ENCODE measurements at places on chromosomes 2 and 18. TPM values are rescaled to one million over a fixed set of nuclear protein-coding genes. Genes with fewer than 3 reads are reported as not detected.

CRYBA2 gene
- not detected for total RNA-seq

NEU2 gene
- 1.3 TPM for total RNA-seq

FIGN gene
- 1.2 TPM for total RNA-seq

RTP5 gene
- 0.23 TPM for total RNA-seq

RSAD2 gene
- 0.08 TPM for total RNA-seq

KCNIP3 gene
- 20.4 TPM for total RNA-seq

IFIH1 gene
- total RNA-seq, result 7.9 TPM

RAX gene
- total RNA-seq, result 0.38 TPM

DNA sequence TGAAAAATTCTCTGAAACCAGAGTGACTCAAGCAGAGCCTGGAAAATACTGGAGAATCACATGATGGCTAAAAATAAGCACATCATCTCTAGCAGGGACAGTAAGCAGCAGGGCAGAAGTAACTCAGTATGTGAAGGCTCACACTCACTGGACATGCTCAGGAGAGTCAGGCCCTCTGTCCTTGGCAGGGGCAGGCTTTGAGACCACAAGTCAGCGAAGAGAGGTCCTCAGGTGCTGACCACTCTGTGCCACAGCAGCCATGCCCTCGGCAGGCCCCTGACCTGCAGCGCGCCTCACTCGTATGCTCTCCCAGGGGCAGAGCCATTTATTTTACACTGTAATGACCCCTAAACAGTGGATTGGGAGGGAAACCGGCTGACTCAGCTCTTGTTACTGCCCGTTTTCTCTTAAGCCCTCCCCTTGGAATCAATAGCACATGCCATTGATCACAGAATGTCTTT is 76.8 kb downstream of the MAPRE2 start:
- DNase-seq, result no peak

- DNase-seq, result no peak
Observed at GRCh38 chr2:199940373-199940772, 14.9 kb downstream of the TYW5 start.

DNA sequence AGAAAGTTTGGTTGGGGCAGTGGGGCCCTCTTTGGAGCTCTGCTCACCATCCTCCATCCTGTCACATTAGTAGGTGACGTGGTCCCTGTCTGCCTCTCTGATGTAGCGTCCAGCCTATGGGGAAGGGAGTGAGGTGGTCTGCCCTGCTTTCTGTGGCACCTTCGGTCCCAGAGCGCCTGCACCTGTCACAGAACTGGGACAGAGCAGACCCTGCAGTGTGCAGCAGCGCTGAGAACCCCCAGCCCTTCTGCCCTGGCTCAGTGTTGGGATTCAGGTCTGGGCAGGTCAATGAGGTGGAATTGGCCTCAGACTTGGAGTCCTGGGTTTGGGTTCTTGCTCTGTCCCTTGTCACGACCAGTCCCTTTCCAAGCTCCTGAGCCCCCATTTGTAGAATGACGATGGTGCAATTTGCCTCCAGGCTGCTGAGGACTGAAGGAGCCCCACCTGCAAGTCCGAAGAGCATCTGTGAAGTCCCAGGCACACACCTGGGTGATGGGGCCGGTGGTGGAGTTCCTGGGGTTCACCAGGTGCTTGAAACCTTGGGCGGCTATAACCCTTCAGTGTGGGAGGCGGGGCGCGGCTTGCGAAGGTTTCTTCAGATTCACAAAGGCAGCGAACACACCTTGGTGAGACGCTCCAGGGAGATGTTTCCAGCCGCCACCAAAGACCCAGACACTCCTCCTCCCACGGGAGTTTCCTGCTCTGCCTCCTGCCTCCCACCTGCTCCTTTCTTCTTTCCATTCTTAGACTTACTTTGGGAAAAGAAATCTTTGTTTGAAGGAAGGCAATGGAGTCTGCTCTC is 265.4 kb upstream of the HDAC4 start:
- DNase-seq, result peak; percentile 82

DNA sequence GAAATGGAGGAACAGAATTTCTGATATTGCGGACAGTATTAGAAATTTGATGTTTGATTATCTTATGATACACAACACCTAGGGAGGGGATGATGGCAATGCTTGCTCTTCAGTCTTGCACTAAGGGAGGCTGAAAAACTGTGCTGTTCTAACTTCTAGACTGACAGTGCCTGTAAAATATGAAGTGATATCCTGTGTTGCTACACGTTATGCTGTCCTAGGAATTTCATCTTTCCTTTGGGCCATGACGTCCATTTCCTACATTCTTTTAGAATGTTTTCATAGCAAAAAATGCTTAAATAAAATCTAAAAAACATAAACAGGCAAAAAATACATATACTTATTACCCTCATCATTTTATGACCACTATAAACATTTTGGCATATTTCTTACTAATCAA is 55.3 kb downstream of the OSBPL1A start:
- no peak for DNase-seq

DNA sequence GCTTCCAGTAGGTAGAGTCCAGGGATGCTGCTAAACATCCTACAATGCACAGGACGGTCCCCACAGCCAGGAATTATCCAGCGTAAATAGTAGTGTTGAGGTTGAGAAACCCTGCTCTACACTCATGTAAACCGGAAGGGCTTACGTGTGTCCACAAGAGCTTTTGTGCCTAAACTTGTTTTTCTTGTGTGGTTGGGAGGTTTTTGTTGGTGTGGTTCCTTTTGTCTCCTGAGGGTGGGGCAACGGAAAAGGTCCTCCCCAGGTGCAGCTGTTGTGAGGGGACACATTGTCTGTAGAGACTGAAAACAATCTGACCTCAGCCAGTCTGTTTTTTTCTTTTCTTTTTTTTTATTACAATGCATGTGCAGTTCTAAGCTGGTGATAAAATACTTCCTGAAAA is 72.7 kb upstream of the MGAT5 start:
- no peak for DNase-seq

GRCh38 chr2:287911-288757 is at the start of gene ALKAL2:
TSS of gene ALKAL2 (minus strand) at chr2:288091. CDS start at chr2:287835, 256 bp downstream.
- DNase-seq, result no peak

DNA sequence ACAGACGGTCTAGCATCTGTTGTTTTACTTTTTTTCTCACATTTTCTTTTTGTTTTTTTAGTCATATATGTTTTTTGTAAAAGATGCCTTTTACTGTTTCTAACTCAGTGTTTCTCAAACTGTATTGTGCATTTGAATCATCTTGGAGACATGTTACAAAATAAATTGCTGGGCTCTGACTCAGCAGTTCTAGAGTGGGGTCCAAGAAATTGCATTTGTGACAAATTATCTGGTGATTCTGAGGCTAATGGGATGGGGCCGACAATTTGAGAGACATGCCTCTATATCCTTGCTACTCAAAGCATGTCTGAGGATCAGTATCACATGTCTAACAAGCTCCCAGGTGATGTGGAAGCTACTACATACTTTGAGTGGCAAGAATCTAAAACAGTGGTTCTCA is 478.8 kb downstream of the PLCL1 start:
- DNase-seq, result no peak

DNA sequence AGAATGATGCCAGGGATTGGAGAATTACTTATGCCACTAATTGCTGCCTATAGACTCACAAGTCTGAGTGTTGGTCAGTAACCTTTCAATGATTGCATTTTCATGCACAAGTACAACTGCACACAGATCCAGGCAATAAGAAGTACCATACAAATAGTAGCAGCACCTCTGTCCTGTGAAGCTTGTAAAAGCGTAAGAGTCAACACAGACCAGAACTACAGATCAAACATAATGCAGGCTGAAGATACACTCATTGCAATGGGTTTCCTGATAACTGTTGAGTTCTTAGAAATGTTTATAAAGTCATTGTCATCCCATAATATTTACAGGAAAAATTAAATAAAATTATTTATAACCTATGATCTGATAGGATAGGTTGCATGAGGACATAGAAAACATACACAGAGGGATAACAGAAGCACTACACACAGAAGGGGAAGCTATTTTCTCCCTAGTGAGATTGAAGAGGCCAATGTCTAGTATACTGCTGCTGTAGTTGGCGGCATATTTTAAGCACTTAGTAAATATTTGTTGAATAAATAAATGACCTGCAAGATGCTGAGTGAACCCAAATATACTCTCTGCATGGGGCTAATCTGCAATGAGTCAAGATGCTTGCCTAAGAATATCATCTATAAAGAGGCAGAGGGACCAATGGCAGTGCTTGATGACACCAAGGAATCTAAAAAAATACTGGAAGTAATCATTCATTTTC is 5.7 kb upstream of the PIK3C3 start:
- no peak for DNase-seq

DNA sequence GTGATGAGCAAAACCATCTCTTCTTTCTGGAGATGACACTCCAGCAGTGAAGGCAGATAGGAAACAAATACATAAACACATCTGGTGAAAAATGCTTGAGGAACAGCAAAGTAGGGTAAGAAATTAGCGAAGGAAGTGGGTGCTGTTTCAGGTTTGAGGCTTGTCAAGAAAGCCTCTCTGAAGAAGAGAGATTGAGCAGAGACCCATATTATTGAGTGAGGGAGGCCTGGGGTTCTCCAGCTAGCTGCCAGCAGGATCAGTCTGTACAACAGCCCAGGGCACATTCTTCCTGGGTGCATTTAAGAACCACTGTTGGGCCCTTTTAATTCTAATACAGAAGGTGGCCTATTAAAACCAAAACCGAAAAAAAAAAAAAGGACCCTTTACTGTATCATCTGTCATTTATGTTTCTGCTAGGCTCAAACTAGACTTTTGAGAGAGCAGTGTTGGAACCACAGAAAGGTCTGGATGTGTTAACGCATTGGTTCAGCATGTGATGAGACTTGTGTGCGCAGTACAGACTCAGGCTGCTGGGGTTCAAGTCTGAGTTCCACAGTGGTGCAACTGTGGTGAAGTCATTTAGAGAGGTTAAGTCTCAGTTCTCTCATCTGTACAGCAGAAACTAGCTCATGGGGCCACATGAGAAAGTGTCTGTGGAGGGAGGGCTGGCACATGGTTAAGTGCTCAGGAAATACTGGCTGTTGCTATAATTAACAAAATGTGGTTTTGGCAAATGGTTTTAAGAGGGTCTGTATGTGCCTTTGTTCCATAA is 28.9 kb downstream of the MGAT5 start:
- no peak for DNase-seq

- DNase-seq, result no peak
Observed at GRCh38 chr2:118549503-118549902, 297.9 kb downstream of the EN1 start.

- peak; percentile 89 for DNase-seq
Observed at GRCh38 chr2:233481368-233482142, 85.0 kb downstream of the USP40 start.

DNA sequence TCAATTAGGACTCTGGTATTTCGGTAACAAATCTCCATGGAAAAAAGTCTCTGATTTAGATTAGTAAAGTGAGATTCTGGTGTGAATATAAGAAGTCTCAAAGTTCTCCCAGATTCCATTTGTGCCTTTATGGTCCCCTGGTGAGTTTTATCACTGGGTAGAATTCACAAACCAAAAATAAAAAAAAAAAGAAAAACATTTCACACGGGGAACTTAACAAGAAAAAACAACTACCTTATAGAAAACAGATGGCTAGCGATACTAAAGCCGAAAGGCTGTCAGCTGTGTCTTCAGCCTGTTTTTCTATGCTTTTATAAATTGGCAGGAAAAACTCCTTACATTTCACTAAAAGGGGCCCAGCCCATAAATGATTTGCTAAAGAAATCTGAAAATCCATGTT is 50.6 kb downstream of the COL5A2 start:
- no peak for DNase-seq

DNA sequence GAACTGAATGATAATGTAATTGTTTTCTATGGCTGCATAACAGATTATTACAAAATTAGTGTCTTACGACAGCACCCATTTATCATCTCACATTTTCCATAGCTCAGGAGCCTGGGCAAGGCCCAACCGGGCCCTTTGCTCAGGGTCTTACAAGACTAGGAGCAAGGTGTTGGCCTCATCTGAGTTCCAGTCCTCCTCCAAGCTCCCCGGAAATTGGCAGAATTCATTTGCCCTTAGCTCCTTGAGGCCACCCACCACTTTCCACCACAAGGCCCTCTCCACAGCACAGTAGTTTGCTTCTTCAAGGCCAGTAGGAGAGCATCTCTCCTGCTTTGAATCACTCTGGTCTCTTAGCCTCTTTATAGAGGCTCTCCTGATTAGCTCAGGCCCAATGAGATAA is 89.2 kb upstream of the SALL3 start:
- no peak for DNase-seq

DNA sequence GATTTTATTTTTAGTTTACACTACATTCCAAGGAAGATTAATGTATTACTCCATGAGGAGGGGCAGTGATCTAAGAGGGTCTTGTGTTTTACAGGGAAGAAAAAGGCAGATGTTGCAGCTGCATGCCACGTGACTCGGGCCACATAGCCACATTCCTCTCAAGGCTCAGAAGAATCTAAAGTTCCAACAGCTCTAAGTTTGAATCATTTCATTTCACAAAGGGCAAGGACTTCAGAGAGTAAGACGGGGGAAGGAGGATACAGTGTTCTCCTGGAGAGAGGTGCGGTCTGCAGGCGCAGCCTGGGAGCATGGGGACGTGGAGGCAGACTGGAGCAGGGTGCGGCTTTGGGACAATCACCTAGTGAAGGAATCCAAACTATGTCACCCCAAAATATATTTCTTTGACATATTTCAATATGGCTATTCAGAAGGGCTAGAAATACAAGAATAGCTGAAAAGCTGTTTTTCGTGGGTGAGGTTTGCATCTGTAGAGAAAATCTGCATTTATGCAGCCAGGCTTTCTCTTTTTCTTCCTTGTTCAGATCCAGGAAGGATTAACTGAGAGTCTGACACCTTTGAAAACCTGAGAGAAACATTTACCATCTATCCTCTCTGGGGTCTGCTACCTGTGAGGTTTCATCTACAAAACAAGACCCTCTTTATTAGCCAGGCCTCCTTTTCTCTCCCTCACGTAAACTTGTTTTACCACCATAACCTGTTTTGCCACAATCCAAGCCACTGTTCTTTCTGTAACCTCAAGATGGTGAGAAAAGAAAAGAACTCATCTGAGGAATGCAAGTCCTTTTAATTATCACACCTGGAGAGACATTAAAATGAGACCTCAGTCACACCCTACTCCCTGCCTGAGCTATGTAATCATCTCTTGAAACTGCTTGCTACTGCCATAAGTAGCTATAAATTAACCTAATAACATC is 165.1 kb upstream of the NDUFV2 start:
- DNase-seq, result no peak

DNA sequence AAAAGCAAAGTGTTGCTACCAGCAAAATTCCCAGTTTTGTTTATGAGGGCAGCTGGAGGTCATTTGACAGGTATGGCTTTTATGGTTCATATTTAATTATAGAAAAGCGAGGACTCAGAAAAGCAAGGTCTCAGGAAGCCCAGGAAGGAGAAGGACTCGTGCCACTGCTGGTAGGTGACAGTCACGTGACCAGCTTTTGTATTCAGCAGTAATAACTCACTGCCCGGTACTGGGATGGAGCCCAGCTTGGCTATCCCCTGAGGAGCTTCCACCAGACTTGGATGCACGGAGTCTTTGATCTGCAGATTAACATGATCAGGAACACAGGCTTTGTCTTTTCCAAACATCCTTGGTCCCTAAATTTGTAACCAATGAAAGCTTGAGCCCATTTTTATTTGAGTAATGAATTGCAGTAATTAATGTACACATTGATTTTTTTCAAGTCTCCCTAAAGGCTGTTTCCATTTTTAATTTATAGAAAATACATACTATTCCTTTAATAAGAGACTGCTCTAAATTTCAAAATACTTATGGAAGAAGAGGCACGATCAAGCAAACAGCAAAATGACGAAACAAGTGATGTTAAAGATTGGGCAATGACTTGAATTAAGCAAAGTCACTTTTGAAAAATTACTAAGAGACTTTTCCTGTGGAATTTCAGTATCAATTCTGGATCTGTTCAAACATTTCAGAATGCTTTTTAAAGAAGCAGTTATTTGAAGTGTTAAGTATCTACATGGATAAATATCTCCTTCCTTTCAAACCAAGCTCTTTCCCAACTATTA is 251.7 kb upstream of the HNRNPA3 start:
- no peak for DNase-seq

GRCh38 chr2:207812058-207812725 is 42.5 kb upstream of the FZD5 start:
- no peak for DNase-seq
